HuH-7 (cell line): ENCODE measurements at places on chromosomes 6 and 20.

DNA sequence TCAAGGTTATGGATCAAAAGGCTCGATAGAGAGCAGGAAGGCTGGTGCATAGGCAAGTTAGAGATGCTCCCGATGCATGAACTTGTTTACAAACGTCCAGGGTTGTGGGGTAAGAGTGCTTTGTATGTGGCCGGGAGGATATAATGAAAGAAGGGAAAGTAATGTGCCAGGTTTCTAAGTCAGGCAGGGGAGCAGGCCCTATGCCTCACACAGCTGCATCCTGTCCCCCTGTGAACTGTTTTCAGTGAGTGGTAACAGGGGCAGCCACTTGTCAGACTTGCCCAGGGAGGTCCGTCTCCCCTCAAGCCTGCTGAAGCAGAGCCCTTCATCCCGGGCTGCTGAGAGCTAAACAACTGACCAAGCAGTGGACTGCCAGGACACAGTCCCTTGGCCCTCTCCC is 19.4 kb downstream of the KCNK5 start:
- DNase-seq: no peak

DNA sequence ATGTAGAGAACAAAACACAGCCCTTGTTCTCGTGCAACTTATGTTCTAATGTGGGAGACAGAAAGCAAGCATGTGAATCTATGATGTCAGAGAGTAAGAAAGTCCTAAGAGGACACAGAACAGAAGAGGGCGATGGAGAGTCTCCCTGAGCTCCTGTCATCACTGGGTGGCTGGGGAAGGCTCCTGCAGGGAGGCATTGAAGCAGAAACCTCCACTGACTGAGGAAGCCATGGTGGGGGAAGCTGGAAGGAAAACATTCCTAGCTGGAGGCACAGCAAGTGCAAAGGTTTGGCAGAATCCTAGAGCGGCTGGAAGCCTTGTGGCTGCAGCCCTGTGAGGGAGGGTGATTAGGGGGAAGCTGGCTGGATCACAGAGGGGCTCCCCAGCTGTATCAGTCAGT is 248.0 kb downstream of the CDH26 start:
- DNase-seq: peak; percentile 27

- DNase-seq: peak; percentile 59
Measured at GRCh38 chr6:135162678-135163439, 18.2 kb upstream of the MYB start.

- DNase-seq: no peak
Measured at GRCh38 chr6:130357436-130357835, 8.4 kb upstream of the TMEM200A start.

- DNase-seq: peak; percentile 96
Measured at GRCh38 chr20:34190679-34191090, 50.5 kb upstream of the ASIP start.

- no peak for DNase-seq
Measured at GRCh38 chr6:51339728-51340127, 521.1 kb downstream of the TFAP2B start.

- no peak for DNase-seq
Measured at GRCh38 chr6:151140767-151141166, 99.0 kb upstream of the AKAP12 start.

GRCh38 chr6:20169786-20170185 is 42.5 kb downstream of the MBOAT1 start:
- DNase-seq: no peak

- DNase-seq: no peak
Measured at GRCh38 chr20:60124776-60125381, 166.7 kb downstream of the CDH26 start.

DNA sequence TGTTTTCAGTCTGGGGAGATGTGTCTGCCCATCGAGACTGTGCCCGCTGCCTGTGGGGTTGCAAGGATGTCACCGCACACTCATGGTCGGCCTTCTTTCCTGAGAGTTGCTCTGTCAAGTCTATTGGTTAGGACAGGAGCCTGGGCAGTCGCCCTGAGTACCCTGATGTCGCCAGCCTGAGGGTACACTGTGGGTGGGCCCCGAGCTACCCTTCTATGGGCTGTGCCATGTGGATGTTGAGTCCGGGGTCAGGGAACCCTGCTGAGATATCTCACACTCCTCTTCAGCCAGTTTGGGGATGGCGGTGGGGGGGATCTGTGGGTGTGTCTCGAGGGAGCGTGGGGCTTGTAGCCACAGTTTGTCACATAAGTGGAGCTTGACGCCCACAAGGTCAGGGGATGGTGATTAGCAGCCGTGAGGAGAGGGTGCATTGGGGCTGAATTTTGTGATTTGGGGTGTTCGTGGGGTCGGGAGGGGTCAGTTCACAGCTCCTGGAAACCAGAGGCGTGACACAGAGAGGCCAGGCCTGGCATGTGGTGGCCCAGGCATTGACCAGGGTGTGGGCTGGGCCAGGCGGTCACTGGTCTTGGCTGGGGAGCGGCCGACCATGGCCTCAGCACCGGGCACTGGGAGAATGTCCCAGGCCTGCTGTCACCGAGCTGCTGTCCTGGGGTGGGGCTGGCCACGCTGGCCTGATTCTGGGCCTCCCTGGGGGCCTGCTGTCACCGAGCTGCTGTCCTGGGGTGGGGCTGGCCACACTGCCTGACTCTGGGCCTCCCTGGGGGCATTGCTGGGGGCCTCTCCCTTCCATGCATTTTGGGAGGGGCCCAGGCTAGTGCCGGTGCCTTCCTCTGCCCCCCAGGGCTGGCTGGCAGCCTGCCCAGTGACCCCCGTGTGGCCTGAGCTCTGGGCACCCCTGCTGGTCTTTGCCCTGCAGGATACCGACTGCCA is 1.6 kb upstream of the NPBWR2 start:
- DNase-seq: no peak

GRCh38 chr6:27674882-27675281 is 202.0 kb upstream of the ZNF184 start:
- no peak for DNase-seq

GRCh38 chr6:157459327-157459726 is 78.3 kb downstream of the ZDHHC14 start:
- no peak for DNase-seq

DNA sequence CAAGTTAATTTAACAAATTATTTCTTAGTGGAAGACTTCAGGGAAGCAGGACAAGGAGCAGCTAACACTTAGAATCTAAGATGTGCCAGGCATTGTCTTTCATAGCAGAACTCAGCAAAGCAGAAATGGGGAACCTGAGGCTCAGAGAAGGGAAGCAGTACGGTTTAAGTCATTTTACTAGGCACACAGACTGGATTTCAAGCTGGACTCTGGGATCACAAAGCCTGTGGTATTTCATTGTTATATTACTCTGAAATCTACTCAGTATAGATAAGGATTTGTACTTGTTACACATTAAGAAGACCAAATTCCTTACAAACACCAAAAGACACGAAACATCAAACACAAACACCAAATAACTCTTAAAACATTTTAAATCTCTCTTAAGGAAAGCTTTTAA is 199.6 kb downstream of the ISM1 start:
- DNase-seq: no peak

DNA sequence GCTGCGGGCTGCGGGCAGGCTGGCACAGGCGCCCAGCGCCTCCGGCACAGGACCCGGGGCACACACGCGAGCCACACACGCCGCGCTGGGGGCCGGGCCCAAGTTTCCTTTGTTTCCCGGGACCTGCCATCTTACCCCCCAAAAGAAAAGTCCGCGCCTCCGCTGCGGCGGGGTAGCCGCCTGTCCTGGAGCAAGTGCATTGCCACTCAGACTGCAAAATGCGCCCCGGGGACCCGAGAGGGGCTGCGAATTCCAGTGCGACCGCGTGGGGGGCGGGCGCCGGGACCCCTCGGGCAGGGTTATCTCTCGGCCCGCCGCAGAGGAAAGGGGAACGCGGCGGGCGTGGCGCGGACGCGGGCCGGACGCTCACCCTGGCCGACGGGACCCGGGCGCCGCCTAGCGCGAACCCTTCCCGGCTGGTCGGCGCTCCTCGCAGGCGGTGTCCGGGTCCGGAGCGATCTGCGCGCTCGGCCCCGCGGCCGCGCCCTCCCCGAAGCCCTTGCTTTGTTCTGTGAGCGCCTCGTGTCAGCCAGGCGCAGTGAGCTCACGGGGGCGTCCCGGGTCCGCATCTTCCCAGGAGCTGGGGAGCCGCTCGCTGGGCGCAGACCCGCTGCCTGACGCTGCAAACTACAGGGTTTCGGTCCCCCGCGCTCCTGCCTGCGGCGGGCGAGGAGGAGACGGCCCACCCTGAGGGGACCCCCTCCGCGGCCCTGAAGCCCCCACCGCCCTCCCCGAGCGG is 639 bp upstream of the CD24 start:
- DNase-seq: peak; percentile 53

- no peak for DNase-seq
Measured at GRCh38 chr6:170224694-170225660, 65.9 kb downstream of the DLL1 start.

DNA sequence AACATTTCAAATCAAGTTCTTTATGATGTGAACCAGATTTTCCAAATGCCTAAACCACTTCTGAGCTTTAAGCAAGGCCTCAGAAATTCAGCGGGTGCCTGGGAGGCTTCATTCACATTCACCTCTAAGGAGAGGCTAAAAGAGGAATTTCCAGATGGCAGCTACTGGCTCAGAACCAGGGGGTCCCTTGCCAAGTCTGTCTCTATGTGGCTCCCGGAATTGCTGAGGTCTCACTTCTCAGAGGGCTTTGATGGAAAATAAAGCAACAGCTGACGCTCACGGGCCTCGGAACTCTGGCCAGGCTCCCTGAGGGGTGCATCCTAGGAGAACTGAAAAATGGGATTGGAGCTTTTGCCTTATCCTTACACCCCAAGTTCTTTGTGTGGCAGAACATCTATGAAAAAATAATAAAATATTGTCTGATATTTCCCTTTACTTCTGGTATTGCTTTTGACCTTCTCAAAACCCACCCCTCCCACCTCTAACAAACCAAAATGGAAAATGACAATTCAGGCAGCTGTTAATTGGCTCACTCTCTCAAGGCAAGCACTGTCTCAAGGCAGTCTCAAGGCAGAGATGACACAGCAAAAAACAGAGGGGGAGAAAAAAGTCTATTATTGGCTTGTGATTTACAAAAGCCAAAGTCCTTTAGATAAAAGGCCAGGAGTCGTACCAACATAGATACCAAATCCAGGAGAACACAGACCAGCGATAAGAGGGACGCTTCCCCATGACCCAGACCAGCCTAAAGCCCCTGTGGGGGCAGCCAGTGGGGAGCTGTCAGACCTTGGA is 21.8 kb upstream of the LRRN4 start:
- no peak for DNase-seq

DNA sequence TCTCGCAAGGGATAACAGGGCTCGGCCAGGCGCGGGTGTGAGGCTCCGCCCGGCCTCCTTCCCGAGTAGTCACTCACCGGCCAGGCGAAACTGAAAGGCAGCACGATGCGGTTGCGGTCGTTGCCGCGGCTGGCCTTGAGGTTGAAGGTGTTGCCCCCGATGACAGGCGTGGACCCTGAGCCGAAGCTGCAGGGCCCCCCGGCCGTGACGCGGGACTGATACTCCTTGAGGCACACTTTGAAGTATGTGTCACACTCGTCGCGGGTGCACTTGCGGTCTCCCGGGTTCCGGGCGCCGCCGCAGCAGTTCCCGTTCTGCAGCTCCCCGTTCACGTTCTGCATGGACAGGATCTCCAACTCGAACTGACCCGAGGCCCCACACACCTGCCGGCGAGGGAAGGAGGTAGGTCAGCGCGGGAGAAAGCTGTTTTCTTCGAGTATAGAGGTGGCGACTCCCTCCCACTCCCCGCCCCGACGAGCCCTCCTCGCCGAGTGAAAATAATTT is 1.1 kb downstream of the JAG1 start:
- DNase-seq: no peak

DNA sequence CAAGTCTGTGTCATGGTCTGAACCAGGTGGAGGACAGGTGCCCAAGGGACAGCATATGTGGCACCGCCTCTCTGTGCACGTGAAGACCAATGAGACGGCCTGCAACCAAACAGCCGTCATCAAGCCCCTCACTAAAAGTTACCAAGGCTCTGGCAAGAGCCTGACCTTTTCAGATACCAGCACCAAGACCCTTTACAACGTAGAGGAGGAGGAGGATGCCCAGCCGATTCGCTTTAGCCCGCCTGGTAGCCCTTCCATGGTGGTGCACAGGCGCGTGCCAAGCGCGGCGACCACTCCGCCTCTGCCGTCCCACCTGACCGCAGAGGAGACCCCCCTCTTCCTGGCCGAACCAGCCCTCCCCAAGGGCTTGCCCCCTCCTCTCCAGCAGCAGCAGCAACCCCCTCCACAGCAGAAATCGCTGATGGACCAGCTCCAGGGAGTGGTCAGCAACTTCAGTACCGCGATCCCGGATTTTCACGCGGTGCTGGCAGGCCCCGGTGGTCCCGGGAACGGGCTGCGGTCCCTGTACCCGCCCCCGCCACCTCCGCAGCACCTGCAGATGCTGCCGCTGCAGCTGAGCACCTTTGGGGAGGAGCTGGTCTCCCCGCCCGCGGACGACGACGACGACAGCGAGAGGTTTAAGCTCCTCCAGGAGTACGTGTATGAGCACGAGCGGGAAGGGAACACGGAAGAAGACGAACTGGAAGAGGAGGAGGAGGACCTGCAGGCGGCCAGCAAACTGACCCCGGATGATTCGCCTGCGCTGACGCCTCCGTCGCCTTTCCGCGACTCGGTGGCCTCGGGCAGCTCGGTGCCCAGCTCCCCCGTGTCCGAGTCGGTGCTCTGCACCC is 109.5 kb upstream of the RAB32 start:
- no peak for DNase-seq

- no peak for DNase-seq
Measured at GRCh38 chr20:2603816-2604505, 48.5 kb upstream of the NOP56 start.

DNA sequence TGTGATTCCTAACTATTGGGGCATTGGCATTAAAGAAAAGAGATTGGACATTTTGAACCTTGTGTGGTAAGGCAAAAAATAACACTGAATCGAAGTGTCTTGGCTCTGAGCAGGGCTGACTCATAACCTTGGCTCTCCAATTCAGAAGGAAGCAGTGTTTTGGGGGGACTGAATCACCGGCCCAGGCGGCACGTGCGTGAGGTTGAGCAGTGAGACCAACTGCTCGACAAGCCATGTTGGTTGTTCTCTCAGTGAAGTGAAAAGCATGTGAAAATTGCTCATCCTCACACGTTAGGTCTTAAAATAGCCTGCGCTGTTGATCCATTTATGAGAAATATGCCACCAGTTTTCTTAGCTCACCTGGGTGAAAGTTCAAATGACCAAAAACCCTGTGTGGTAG is 137.8 kb upstream of the SPACA1 start:
- DNase-seq: no peak

- DNase-seq: no peak
Measured at GRCh38 chr6:170212956-170213636, 77.8 kb downstream of the DLL1 start.

- peak; percentile 30 for DNase-seq
Measured at GRCh38 chr20:20664795-20665589, 47.5 kb downstream of the RALGAPA2 start.

DNA sequence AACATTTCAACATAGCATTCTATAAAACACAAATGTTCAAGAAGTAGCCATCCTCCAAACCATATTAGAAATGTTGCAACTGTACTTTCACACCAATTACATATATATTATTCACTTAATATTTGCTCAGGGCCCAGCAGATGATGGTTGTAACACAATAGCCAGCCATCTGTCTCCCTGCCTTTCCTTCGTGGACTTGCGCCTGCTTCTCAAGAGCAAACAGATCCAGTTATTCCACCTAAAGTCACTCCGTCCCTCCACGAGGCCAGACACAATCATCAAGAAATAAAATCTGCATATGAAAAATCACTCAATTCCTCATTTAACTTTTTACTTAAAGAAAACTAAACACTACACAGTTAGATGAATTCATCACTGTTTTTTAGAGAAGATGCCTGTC is 160.4 kb downstream of the RALGAPA2 start:
- no peak for DNase-seq
